Stimulated activated CD8-positive, alpha-beta memory T cell treated with anti-CD3 and anti-CD28 coated beads, Interleukin-12 subunit alpha, Interleukin-12 subunit beta, amount 100 ng/mL, for 1 hour (primary cell): ENCODE measurements at places on chromosomes 16 and 17.

DNA sequence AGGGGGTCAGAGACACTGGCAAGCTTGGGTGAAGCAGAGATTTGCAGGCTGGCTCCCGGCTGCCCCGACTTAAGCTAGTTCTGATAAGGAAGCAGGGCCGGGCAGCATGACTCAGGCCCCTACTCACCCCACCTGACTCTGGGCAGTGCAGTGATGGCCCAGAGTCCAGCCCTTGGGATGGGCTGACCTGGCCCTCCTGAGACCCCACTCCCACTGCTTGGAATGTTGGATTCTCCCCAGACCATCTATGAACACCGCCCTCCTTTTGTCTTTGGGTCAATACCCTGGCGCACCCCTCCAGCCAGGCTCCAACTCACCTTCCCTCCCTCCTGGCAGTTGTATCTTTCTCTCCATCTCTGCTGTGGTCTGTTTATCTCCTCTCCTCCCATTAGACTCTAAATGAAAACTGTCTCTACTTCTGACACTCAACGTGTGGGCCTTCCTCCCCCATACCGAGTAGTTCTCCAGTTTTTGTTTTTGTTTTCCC, 21.0 kb downstream of the LGALS3BP start:
- no peak for DNase-seq

DNA sequence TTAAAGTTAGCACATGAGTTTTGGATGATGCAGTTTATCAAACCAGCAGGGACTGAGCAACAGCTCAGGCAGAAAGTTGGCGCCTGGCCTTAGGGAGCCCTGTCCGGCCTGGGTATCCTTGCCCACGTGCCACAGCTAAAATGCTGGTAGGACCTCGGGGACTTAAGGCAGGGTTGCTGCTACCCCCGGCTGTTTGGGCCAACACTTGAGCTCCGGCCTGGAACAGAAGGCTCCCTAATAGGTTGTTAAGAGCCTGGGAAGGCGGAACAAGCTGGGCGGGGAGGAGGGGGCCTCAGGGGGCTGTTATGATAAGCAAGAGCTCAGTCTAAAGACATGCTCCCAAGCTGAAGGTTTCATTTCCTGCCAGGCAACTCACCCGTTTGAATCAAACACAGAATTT, 39.7 kb downstream of the CUEDC1 start:
- DNase-seq: no peak

GRCh38 chr17:41777574-41778188, 8.8 kb downstream of the JUP start:
- no peak for DNase-seq

GRCh38 chr17:71983828-71984227, 137.0 kb upstream of the SOX9 start:
- no peak for DNase-seq

DNA sequence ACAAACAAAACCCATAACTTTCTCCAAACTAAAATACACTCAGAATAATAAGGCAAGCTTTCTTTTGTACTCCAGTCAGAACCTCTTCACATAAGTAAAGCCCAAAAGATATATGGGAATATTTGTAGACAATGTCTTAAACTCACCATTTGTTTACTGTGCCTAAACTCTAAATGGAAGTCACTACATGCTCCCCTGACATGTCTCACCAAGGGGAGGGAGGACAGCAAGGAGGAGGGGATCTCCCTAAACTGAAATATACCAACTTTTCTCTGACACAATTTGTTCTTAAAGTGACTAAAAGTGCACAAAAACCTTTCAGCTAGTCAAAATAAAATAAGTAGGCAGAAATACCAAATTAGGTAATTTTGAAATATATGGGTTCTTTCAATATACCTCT, 38.5 kb downstream of the GRB7 start:
- no peak for DNase-seq

DNA sequence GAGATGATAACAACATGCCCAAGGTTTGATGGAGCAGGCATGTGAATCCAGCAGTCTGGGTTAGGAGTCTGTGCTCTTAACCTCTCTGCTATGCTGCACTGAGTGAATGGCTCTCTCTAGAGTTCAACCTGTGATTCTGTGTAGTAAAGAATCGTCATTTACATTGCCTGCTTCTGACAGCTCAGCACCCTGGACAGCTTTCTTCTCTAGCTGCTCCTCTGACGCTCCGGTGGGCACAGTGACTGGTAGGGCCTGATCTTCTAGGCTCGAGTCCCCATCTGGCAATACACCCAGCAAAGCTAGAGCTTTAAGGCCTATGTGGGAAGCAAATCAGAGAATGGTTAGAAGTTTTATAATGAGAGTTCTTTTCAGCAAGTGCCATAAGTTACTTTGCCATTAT, 85.3 kb upstream of the ATP2A3 start:
- no peak for DNase-seq

DNA sequence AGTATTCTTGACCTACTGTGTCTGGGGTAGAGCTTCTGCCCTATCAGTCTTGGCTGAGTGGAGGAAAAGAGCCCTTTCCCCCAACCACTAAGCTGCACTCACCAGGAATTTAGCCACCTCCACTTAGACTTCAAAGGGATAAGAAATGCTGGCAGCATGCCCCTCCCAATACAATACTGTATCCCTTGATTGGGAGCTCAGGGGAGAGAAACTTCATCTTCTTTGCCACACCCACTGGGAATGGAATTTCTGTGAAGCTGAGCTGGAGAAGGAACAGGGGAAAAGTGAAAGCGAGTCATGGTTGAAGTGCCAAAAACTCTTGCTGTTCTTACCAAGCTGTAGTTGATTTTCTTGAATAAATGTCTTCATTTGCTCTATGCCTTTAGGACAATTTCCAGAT, 68.8 kb downstream of the CEP112 start:
- DNase-seq: no peak

GRCh38 chr17:55314784-55315491, 50.2 kb downstream of the HLF start:
- DNase-seq: no peak

GRCh38 chr16:51408357-51408756, 257.3 kb upstream of the SALL1 start:
- no peak for DNase-seq

DNA sequence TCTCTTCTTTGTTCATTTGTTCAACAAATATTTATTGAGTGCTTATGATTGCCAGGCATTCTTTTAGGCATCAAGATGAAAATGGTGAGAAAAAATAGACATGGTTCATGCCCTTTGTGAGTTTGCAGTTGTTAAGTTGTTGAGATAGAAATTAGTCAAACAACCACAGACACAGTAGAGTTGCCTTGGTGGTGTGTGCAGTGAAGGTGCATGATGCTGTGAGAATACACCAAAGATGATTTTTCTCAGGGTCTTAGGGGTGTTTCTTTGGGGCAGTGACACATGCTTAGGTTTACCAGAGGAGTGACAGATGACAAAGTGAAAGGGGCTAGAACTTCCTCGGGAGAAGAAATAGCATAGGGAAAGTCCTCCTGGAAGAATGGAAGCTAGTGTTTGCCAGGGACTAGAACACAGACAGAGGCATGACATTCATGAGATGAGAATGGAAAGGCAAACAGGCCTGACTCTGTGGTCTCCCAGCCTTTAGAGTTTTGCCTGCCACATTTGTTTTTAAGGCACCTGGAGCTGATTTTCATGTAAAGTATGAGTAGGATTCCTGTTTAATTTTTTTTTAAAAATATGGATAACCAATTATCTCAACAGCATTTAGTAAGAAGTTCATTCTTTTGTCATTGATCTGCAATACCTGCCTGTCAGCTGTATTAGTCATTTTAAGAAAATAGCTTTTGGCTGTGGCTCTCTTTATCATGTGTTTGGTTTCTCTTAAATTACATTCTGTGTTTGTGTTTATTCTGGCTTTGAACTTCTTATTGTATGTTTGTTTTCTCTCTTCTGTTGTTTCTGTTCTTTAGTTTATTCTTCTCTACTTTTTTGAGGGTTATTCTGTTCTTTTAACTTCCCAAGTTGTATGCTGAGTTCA, 36.6 kb downstream of the CYLD start:
- DNase-seq: no peak

DNA sequence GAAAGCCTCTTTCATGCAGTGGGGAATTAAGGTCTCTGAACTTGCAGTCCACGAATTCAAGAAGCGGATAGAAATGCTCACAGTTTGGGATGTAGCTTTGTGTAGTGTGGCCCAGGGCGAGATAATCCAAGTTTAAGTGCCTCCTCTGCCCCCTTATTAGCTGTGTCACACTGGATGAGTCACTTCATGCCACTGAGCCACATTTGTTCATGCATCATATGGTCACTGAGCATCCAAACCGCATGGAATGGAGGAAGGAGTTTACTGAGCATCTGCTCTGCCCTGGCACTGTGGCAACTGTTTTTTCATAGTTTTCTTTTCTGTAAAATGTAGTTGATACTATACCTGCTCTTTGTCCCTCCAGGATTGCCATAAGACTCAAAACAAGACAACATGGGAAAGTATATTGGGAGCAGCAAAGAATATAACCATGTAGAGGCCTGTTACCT, 15.1 kb upstream of the DHX8 start:
- no peak for DNase-seq

GRCh38 chr16:10121897-10122425, 60.3 kb downstream of the GRIN2A start:
- DNase-seq: no peak

DNA sequence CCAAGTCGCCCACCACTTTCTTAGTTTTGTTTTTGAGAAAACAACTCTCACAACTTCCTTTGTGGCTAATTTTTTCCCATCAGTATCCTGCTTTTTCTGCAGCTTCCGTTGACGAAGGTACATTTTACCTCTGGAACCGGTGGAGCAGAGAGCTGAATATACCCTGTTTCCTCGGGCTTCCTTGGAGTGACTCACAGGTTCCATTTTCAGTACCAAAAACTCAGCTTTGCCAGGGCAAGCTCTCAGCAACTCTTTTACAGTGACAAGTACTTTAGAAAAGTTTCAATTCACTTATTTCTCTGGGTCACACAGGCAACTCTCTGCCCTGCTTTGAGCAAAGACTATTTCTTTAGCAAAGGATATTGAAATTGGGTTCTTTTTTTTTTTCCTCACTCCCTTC, 318.9 kb downstream of the SNX29 start:
- no peak for DNase-seq

GRCh38 chr16:84286578-84287240, 8.0 kb upstream of the WFDC1 start:
- DNase-seq: no peak

DNA sequence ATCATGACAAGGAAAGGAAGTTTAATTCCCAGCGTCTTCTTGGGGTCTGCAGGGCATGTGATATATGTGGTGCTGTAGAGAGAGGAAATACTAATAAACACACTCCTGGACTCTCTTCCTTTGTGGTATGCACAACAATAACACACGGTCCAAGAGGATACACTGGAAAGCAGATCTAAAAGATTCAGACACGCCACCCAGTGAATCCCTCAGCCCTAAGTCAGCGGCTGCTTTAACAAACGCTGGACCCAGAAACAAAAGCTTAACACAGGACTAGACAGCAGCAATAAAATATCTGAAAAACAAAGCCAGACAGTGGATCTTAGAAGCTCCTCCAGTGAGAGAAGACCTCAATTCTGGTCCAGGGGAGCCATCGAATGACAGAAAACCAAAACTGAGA, 13.1 kb downstream of the CFAP20 start:
- DNase-seq: no peak

DNA sequence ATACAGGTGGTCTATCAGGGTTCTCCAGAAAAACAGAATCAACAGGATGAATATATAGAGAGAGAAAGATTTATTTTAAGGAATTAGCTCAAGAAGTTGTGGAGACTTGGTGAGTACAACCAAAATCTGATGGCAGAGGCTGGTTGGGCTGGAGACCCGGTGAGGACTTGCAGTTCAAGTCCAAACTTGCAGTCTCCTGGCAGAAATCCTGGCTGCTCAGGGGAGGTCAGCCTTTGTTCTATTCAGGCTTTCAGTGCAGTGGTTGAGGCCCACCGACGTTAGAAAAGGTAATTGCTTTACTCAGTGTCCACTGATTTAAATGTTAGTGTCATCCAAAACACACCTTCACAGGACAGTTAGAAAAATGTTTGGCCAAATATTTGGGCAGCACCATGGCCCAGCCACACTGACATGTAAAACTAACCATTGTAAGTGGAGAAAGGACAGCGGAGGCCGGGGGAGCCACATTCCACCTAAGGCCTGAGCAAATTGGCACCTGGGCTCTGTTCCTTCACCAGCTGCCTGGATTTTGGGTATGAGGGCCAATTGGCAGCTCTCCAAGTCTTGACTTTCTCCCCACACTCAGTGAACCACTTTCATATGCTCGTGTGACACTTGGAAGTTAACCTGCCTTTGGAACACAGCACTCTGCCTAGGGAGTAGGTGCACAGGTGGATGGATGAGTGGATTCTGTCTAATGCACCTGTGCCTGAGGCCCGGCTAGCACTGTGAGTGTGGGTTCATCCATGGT, 54.7 kb downstream of the CACNG5 start:
- no peak for DNase-seq

DNA sequence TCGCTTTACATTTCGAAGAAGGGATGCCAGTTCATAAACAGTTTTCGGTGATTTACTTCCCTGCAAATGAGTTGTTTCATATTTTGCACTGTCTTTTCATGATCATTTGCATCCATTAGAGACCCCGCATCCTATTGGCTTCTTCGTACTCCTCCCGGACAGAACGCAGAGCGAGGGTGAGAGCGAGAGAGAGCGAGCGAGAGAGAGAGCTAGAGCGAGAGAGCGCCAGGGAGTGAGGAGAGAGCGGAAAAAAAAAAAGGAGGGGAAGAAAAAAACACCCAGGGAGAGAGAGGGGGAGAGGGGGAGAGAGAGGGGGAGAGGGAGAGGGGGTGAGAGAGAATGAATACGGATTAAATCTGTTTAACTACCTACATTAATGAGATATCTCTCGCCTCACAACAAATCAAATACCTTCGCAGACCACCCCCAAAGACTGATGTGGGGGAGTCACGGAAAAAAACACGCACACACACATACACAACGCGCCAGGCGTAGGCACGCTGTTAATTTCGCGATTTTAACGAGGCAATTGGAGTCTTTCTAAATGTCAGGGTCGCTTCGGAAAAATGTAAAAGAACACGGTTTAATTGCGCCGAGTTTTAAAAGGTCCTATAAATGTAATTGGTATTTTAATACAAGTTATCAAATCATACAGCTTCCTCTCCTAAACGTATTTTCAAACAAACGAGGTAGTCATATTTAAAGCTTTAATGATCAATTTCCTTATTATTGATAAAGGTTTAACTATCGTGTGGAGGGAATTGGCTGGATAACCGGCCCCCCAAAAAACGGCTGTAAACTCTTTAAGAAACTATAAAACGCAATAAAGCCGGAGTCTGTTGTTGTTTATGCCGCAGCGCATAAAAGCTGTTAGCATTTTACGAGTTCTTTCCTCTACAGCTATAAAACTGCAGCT, at the start of gene HOXB8:
Gene HOXB8 (minus strand): TSS at position 246 of the 916 bp plus-strand sequence. CDS start 588 bp downstream, outside the sequence.
- DNase-seq: no peak

DNA sequence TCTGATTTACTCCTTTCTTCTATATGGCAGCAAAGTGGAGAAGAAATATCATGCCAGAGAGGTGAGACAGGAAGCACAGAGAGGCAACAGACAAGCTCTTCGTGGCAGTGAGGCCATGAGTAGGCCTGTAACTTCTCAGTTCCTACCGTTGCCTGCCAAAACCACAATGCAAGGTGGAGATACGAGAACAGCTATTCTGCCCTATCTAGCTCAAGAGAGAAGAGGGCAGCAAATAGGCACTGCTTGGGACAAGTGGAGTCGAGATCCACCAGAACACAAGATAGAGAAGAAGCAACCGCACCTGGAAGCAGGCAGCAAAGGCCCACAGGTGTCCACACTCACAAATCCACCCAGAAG, 24.8 kb downstream of the RANBP10 start:
- DNase-seq: no peak
